ENCODE measurements at places on chromosomes 7 and 10. TPM values are rescaled to one million over a fixed set of nuclear protein-coding genes. Genes with fewer than 3 reads are reported as not detected.

The AGBL3 gene
- 0.55 TPM for total RNA-seq

The NUTM2D gene
- 1.7 TPM for total RNA-seq

The PLEKHS1 gene
- 0.03 TPM for total RNA-seq

The STAG3 gene
- not detected for total RNA-seq

The ODAD2 gene
- total RNA-seq: not detected

The CARD11 gene
- 1.5 TPM for total RNA-seq

The PIP gene
- total RNA-seq: not detected

The IL6 gene
- total RNA-seq: 1.0 TPM

The C10orf105 gene
- total RNA-seq: not detected

The GPAM gene
- total RNA-seq: 6.6 TPM

The PRTFDC1 gene
- total RNA-seq: 18.4 TPM

The SPDYE2B gene
- total RNA-seq: not detected

The VIPR2 gene
- total RNA-seq: 0.03 TPM

The CEP55 gene
- 65.2 TPM for total RNA-seq

The FFAR4 gene
- total RNA-seq: 0.30 TPM

The IRF5 gene
- 12.5 TPM for total RNA-seq

The SPDYE2 gene
- not detected for total RNA-seq

The GARIN1A gene
- total RNA-seq: 0.73 TPM

The PSMG3 gene
- 100 TPM for total RNA-seq

The UNCX gene
- total RNA-seq: not detected

The ZNF736 gene
- 0.02 TPM for total RNA-seq

The USP6NL gene
- 12.2 TPM for total RNA-seq

The SFMBT2 gene
- 10.2 TPM for total RNA-seq

The STEAP2 gene
- total RNA-seq: 4.2 TPM

The VCL gene
- total RNA-seq: 136 TPM

The PALD1 gene
- 6.8 TPM for total RNA-seq

The ENTPD1 gene
- total RNA-seq: not detected

The NCF1 gene
- total RNA-seq: 0.29 TPM

The SLC26A4 gene
- total RNA-seq: 0.19 TPM

The CYP3A7 gene
- not detected for total RNA-seq

The CTAGE4 gene
- total RNA-seq: not detected

The SOSTDC1 gene
- not detected for total RNA-seq

The LRMDA gene
- 3.8 TPM for total RNA-seq

The TMEM139 gene
- total RNA-seq: 1.9 TPM

The ARHGEF5 gene
- total RNA-seq: 2.1 TPM

The ADCK2 gene
- 19.8 TPM for total RNA-seq

The VSTM4 gene
- total RNA-seq: 0.50 TPM

The OR13A1 gene
- not detected for total RNA-seq

The CTTNBP2 gene
- total RNA-seq: 0.33 TPM

The ADGRA1 gene
- 0.24 TPM for total RNA-seq

The SPDYE6 gene
- not detected for total RNA-seq

The GPR22 gene
- total RNA-seq: not detected
